ENCODE measurements at places on chromosomes 4 and X. TPM values are rescaled to one million over a fixed set of nuclear protein-coding genes. Genes with fewer than 3 reads are reported as not detected.

- no peak for DNase-seq
Observed at GRCh38 chr4:119939071-119939995, 127.3 kb downstream of the MAD2L1 start.

DNA sequence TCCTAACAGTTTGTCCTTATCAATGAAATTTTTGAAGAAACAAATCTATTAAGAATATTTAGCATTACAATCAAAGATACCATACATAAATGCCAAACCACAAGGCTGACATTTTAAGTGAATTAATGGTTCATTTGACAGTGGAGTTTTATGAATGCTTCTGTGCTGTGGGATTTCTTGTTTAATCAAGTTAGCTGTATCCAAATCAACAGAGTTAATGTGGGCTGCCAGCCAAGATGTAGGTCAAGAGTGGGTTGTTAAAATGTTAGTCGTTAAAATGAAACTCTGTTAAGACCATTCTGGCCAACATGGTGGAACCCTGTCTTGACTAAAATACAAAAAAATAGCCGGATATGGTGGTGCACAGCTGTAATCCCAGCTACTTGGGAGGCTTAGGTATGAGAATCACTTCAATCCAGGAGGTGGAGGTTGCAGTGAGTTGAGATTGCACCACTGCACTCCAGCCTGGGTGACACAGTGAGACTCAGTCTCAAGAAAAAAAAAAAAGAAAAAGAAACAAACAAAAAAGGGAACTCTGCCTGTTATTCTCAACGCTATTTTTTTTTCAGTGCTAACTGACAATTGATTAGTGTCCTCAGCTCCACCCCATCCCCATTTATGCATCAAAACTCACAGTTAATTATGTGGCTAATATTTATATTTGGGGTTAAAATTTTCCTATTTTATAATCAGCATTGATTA is 20.2 kb downstream of the GPAT3 start:
- no peak for DNase-seq

GRCh38 chr4:78168029-78168428 is 110.9 kb downstream of the FRAS1 start:
- DNase-seq: no peak

DNA sequence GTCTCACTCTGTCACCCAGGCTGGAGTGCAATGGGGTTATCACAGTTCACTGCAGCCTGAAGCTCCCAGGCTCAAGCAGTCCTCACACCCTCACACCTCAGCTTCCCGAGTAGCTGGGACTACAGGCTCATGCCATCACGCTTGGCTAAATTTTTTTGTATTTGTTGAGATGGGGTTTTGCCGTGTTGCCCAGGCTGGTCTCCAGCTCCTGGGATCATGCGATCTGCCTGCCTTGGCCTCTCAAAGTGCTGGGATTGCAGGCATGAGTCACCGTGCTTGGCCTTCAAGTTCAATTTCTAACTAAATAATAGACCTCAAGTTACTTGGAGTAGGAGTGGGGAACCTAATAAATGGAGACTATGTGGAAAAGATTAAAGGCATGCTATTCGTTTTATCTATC is 48.9 kb downstream of the MND1 start:
- no peak for DNase-seq

The RBMXL3 gene
- total RNA-seq: not detected

Data from skin of body (tissue), 3 donors.